ENCODE measurements at places on chromosomes 6 and 20. TPM values are rescaled to one million over a fixed set of nuclear protein-coding genes. Genes with fewer than 3 reads are reported as not detected.

DNA sequence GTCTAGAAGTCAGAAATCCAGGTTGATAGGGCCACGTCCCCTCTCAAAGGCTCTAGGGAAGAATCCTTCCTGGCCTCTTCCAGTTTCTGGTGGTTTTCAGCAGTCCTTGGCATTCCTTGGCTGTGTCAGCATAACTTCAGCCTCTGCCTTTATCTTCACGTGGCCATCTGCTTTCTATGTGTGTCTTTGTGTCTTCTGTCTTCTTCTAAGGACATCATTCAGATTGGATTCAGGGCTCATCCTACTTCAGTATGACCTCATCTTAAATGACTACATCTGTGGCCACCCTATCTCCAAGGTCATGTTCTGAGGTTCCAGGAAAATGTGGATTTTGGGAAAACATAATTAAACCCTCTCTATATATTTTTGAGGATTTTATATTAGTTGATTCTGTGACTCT lies 23.0 kb downstream of the C6orf89 start:
- no peaks in the 10 kb centered on the region for H3K27me3 ChIP-seq
- no peak for DNase-seq
- no peaks in the 10 kb centered on the region for H3K4me1 ChIP-seq
- no peak overlapping the region for H3K27ac ChIP-seq

DNA sequence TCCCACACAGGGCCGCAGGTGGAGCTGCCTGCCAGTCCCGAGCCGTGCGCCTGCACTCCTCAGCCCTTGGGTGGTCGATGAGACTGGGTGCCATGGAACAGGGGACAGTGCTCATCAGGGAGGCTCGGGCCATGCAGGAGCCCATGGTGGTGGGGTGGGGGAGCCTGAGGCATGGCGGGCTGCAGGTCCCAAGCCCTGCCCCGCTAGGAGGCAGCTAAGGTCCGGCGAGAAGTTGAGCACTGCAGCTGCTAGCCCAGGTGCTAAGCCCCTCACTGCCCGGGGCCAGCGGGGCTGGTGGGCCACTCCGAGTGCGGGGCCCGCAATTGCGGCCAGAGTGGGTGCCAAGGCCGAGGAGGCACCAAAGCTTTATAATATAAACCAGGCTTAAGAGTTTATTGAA lies 479.7 kb downstream of the MMUT start:
- no peak for DNase-seq
- no peak overlapping the region for H3K4me3 ChIP-seq
- no peaks in the 10 kb centered on the region for H3K4me1 ChIP-seq

GRCh38 chr20:33450867-33451266 lies 7.3 kb upstream of the SNTA1 start:
- H3K27ac ChIP-seq = no peak overlapping the region
- DNase-seq = no peak
- no peaks in the 10 kb centered on the region for H3K27me3 ChIP-seq
- H3K4me1 ChIP-seq = no peaks in the 10 kb centered on the region

DNA sequence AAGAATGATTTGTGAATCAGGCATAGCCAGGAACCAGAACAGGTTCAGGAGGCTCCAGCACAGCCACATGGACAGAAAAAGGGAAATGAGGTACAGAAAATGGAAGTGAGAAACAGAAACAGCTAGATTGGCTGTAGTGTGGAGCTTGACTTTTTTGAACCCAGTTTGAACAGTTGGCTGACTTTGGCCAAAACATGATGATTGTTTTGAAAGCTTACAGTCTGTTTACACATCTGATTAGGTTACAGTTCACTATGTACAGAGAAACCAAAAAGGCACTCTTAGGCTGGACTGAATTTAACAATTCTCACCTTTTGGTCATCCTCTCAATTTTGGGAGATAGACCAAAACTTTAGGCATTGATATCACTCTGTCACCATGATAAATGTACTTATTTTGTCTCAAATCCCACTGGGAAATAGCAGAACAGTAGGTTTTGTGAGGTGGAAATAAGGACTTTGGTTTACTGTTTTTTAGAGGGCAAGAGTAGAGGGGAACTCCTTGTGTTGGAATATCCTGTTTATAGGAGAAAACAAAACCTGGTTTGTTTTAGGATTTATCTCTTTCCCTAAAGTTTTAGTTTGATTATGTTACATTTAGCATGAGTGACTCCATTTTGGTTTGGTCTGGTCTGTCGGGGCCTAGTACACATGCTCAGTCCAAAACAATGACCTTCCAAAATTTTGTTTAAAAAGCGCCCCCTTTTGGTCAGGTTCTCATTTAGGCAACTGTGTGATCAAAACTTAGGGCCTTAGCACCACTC lies 123.1 kb downstream of the OLIG3 start:
- no peak overlapping the region for H3K27ac ChIP-seq
- no peak overlapping the region for H3K4me3 ChIP-seq
- H3K27me3 ChIP-seq = no peaks in the 10 kb centered on the region
- no peaks in the 10 kb centered on the region for H3K4me1 ChIP-seq
- no peak for DNase-seq

DNA sequence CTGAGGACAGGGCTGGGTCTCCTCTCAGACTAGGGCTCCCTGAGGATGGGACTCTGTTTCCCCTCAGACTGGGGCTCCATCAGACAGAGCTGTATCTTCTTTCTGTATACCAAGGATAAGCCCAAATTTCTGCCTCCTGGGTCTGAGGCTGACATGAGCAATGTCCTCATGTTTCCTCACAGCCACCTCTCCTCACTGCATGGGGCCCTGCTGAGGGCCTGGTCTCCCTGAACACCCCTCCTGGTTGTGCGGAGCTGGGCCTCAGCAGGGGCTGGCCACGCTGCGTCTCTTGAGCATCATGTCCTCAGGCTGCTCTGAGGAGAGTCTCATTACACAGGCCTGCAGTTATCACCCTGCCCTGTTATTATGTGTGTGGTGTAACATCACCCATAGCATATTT lies 144.6 kb downstream of the LRFN2 start:
- no peaks in the 10 kb centered on the region for H3K4me1 ChIP-seq
- H3K27me3 ChIP-seq = no peaks in the 10 kb centered on the region
- no peak for DNase-seq
- no peak overlapping the region for H3K27ac ChIP-seq

DNA sequence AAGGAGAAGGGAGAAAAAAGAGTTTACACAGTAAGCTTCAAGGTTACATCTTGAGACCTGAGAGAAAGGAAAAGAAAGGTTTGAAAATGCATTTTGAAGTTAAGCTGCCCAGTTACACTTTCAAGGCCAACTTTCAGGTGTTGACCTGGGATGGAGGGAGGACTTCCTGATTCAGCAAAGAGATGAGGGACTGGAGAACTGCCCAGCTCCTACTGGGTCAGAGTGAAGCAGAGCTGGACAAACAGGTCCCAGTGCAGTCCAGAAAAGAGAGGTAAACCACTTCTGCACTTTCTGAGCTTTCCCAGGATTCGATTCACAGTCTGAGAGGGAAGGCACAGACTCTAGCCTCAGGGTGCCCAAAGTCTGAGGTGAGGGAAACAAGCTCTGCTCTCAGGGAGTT lies 6.0 kb upstream of the TJAP1 start:
- no peak overlapping the region for H3K27ac ChIP-seq
- no peaks in the 10 kb centered on the region for H3K27me3 ChIP-seq
- no peaks in the 10 kb centered on the region for H3K36me3 ChIP-seq
- no peak overlapping the region for H3K4me3 ChIP-seq
- DNase-seq = no peak
- no peaks in the 10 kb centered on the region for H3K4me1 ChIP-seq

DNA sequence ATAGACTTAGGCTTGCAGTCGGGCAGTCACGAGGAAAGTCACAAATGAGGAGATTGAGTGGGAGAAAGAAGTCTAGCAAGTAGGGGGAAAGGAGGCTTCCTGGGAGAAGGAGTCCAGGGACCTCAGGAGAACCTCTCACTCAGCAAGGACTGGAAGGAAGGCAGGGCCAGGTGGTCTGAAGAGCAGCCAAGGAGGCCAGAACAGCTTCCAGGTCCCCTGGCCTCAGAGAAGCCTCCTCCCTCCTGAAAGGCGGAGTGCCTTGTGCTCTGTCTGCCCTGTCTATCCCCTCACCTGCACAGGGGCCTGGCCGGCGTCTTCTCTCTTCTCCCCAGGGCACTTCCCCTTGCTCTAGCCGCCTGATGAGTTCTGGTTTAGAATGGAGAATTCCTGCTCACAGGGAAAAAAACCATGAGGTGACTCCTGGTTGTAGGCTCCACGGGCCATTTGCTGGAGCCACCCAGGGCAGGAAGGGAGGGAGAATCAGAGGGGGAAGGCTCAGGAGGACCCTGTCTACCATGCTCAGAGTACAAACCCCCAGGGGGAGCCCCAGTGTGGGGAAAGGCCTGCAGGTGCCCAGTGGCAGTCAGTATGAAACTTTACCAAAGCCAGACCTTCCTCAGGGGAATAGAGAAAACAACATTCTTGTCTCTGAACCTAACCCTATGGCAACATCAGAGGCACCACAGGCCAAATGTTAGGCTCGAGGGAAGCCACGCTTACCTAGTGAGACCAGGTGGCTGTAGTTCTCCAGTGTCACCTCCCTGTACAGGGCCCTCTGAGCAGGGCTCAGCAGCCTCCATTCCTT lies 11.2 kb downstream of the ZNF337 start:
- no peak for DNase-seq
- H3K36me3 ChIP-seq = no peaks in the 10 kb centered on the region
- H3K27me3 ChIP-seq = no peaks in the 10 kb centered on the region

DNA sequence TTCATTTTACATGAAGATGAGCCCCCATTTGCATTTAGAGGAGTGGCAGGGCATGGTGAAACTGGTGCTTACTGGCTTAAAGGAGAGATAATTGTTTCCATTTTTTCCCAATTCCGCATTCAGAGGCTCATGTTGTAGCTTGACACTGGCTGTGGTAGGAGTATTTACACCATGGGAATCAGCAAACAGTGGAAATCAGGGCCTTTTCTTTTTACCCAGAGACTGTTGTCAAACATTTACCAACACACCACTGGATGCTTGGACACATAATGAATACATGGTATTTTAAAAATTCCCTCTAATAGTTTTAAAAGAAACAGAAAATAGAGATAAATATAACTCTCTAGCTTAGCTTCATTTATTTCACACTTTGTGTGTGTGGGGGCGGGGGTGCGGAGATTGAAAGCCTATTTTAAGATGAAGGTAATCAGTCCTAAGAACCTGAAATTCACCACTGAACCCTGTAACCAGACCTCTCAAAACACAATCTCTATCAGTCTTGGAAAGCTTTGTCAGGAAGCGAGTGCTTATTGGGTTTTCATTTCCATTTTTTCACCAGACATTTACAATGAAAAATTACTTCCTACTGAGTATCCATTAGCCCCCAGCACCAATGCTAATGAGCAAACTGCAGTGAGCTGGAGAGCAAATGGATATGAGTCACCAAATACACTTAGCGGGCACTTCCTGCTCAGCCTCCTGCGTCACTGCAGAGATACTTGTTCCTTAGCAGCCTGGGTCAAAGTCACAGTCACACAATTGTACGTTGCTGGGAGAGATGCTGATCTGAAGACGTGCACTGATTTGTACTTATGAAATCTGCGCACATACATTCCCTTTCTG lies 532.0 kb downstream of the BCKDHB start:
- H3K4me3 ChIP-seq = no peak overlapping the region
- DNase-seq = no peak
- no peaks in the 10 kb centered on the region for H3K27me3 ChIP-seq
- peak overlapping the region; percentile 15 for H3K27ac ChIP-seq

DNA sequence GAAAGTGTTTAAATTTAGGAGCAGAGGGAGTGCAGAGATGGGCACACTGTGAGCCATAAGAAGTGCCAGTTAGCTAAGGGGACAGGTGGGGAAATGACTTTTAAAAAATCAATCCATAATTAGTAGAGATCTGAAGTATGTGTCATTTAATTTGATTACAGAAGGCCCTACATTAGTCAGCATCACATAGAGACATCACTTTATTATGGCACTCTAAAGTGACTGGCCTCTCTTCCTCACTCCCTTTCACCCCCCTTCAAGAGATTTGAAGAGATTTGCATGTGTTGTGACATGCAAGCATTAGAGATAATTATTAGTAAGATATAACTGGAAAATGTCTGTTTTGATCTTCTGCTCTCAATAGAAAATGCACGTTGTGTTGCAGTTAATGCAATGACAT lies 86.7 kb downstream of the SLX4IP start:
- no peak overlapping the region for H3K27ac ChIP-seq
- peaks cover 4% of the 10 kb centered on the region for H3K4me1 ChIP-seq
- DNase-seq = no peak
- no peak overlapping the region for H3K4me3 ChIP-seq
- H3K36me3 ChIP-seq = no peaks in the 10 kb centered on the region
- H3K27me3 ChIP-seq = no peaks in the 10 kb centered on the region

DNA sequence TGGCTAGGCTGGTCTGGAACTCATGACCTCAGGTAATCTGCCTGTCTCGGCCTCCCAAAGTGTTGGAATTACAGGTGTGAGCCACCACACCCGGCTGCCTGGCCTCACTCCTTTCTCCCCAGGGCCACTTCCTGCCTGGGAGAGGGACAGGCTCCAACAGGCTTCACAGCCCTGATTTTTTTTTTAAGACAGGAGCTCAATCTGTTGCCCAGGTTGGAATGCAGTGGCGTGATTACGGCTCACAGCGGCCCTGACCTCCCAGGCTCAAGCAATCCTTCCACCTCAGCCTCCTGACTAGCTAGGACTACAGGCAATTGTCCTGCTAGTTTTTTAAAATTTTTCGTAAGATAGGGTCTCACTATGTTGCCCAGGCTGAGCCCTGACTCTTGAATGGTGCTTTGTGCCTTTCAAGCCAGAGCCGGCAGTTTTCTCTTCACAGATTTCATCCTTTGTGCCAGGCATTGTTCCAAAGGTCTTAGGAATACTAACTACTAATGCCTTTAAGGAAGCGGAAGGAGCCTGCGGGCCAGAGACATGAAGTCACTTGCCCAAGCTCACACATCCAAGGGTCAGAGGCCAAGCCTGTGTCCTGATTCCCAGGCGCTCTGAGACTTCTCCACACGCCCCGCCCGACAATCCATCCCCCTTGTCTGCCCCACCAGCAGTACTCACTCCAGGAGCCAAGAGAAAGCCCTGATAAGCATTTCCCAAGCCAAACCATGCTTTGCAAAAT lies 19.2 kb downstream of the CAPN11 start:
- peak overlapping the region; percentile 65 for H3K27ac ChIP-seq
- H3K4me3 ChIP-seq = no peak overlapping the region
- H3K36me3 ChIP-seq = no peaks in the 10 kb centered on the region

DNA sequence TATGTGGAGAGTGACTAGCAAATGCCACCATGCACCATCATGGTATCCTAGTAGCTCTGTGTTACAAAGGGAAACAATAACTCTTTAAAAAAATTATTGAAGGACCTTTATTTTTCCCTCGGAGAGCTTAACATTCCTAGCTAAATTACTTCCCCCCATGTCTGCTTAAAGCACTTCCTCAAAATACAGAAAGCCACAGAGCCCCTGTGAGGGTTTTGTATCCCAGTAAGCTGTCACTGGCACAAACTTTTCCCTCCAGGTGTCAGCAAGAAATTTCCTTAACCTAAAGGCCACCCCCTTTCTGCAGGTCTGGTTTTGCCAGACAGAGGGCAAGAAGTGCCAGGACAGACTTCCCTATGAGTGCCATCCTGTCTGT lies 340.0 kb upstream of the PRDM1 start:
- no peaks in the 10 kb centered on the region for H3K4me1 ChIP-seq
- no peaks in the 10 kb centered on the region for H3K36me3 ChIP-seq
- DNase-seq = no peak
- no peak overlapping the region for H3K4me3 ChIP-seq

GRCh38 chr6:105886066-105886813 lies 199.9 kb upstream of the PRDM1 start:
- no peaks in the 10 kb centered on the region for H3K4me1 ChIP-seq
- DNase-seq = no peak
- no peaks in the 10 kb centered on the region for H3K27me3 ChIP-seq
- no peak overlapping the region for H3K4me3 ChIP-seq
- no peaks in the 10 kb centered on the region for H3K36me3 ChIP-seq

OLIG3 gene
- not detected for total RNA-seq

SIRPB1 gene
- 3.1 TPM for total RNA-seq

OVOL2 gene
- total RNA-seq = 25.5 TPM

TMEM244 gene
- total RNA-seq = not detected

FANCE gene
- total RNA-seq = 1.8 TPM
